Left renal cortex interstitium (tissue), 4 donors: ENCODE measurements at places on chromosomes 3 and 15.

- no peak for DNase-seq
Observed at GRCh38 chr3:161913786-161914389, 417.3 kb downstream of the OTOL1 start.

- no peak for DNase-seq
Observed at GRCh38 chr15:42018306-42019224, 2.3 kb downstream of the PLA2G4E start.

DNA sequence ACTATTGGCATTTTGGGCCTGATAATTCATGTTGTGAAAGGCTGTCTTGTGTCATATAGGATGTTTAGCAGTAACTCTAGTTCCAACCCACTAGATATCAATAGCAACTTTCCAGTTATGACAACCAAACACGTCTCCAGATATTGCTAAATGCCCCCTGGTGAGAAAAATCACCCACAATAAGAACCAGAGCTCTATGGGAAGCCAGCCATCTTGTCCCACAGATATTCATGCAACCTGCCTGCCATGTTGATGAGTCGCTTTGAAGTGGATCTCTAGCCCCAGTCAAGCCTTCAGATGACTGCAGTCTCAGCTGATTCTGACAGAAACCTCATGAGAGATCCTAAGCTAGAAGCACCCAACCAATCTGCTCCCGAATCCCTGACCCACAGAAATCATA is 5.6 kb upstream of the TNIK start:
- no peak for DNase-seq

DNA sequence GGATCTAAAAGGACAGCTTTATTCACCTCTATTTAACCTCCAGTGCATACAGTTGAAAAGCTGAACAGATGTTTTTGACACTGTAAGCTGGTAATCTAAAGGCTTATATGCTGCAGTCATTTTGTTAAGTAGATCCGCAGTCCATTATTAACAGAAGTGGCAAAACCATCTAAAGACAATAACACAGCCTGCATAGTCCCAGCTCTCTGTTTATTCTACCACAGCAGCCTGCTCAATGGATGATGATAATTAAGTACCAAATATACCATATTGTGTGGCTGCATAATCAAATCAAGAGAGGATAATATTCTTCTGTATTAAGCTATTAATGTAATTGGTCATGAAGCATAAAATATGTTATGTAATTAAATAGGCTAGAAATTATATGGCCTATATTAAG is 207.1 kb downstream of the MEIS2 start:
- DNase-seq: no peak

DNA sequence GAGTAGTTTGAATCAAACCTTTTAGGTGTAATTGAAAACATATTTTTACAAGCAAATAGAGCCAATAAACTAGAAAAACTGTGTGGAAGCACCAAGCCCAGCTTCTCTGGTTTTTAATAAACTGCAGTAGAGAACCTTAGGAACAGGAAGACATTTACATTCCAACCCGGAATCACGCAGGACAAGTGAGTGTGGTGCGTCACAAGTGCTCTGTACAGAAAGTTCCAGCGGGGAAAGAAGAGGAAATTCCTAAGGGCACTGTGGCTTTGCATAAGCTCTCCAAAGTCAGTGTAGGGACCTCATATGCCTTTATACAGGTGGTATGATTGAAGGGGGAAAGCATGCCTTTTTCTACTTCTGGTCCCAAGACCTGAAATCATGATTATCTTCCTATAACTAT is 21.6 kb downstream of the COL8A1 start:
- DNase-seq: no peak

GRCh38 chr15:67863442-67863987 is 23.7 kb upstream of the RNU6-1 start:
- no peak for DNase-seq

DNA sequence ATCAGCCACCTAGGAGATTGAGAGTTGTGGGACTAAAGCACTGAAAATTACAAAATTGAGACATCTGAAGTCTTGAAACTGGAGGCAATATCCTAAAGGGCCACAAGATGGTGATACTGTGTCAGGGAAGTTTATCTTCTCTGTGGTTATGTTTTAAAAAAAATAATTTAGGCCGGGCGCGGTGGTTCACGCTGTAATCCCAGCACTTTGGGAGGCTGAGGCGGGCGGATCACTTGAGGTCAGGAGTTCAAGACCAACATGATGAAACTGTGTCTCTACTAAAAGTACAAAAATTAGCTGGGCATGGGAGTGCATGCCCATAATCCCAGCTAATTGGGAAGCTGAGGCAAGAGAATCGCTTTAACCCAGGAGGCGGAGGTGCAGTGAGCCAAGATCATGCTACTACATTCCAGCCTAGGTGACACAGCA is 17.9 kb upstream of the NIT2 start:
- no peak for DNase-seq

- no peak for DNase-seq
Observed at GRCh38 chr3:78497767-78498166, 1270.0 kb downstream of the ROBO1 start.

GRCh38 chr3:157632075-157632474 is 128.9 kb upstream of the VEPH1 start:
- no peak for DNase-seq

DNA sequence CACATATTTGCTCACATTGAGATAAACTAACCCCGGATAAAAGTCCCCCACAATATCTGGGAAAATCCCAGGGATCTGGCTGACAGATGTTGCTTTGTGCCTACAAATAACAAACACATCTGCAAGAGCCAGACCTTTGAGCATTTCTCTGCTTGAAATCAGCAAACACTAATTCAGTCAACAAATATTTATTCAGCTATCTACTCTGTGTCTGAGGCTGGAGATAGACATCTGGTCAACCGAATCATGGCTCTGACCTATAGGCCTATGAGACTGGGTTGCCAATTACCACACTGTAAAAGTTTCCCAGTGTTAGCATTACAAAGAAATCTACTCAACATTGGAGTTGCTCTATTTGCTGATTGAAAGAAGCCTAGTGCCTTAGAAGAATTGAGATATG is 201.1 kb upstream of the CADPS start:
- no peak for DNase-seq

DNA sequence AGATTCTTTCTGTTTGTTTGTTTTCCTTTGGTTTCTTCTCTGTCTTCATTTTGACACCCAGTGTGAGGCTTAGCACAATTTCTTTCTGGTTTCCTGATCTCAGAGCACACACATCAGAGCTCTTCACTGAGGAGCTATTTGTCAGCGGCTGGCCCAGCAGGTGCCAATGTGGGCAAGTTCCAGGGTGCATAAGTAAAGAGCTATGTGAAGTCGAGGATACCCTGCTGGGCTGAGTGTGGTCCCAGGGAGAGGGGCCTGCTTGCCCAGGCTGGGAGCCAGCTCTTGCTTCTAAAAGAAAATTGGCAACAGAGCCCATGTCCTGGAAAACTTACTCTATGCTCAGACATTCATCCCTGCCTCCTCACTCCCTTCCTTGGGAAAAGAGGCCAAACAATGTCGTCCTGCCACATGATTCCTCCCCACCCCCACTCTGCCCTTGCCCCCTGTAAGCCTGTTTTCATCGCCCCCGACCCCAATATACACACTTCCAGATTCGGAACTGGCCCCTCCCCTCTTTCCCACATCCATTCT is 101.2 kb downstream of the ST8SIA2 start:
- no peak for DNase-seq

- DNase-seq: no peak
Observed at GRCh38 chr3:17459470-17459993, 282.9 kb downstream of the TBC1D5 start.

GRCh38 chr3:134625462-134625861 is 25.4 kb downstream of the KY start:
- DNase-seq: no peak

- DNase-seq: no peak
Observed at GRCh38 chr3:123576122-123576521, 8.7 kb downstream of the HACD2 start.

GRCh38 chr3:28218917-28219198 is 22.6 kb upstream of the CMC1 start:
- no peak for DNase-seq

- no peak for DNase-seq
Observed at GRCh38 chr15:48647962-48648361, 2.5 kb upstream of the FBN1 start.

DNA sequence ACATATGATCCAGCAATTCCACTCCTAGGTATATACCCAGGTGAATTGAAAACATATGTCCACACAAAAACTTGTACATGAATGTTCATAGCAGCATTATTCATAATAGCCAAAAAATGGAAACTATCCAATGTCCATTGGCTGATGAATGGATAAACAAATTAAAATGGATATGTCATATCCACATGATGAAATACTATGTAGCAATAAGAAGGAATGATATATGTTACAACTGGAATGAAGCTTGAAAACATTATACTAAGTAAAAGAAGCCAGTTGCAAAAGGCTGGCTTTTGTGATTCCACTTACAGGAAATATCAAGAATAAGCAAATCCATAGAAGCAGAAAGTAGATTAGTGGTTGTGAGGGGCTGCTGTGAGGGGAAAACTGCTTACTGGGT is 33.7 kb downstream of the BNC1 start:
- DNase-seq: no peak

GRCh38 chr3:193211173-193211572 is 29.8 kb upstream of the PLAAT1 start:
- no peak for DNase-seq

DNA sequence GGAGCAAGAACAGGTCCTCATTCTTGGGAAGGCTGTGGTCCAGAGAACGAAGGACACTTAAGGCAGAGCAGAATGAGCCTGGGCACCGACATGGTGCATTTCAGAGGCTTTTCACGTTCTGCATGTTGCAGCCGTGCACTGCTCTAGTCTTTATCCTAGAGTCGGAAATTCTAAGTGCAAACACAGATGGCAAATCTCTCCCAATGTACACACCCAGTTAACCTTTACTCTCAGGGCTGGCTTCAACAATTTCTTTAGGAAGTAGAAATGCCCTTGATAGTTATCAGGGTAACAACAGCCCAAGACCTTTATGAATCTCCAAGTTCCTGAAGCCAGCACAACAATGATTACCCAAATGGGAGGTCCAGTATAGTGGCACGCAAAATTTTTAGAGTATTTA is 39.1 kb upstream of the LRTM1 start:
- no peak for DNase-seq

- DNase-seq: no peak
Observed at GRCh38 chr15:27486683-27487647, 516.0 kb downstream of the GABRG3 start.

- DNase-seq: no peak
Observed at GRCh38 chr3:73637042-73637441, 12.3 kb upstream of the PDZRN3 start.

DNA sequence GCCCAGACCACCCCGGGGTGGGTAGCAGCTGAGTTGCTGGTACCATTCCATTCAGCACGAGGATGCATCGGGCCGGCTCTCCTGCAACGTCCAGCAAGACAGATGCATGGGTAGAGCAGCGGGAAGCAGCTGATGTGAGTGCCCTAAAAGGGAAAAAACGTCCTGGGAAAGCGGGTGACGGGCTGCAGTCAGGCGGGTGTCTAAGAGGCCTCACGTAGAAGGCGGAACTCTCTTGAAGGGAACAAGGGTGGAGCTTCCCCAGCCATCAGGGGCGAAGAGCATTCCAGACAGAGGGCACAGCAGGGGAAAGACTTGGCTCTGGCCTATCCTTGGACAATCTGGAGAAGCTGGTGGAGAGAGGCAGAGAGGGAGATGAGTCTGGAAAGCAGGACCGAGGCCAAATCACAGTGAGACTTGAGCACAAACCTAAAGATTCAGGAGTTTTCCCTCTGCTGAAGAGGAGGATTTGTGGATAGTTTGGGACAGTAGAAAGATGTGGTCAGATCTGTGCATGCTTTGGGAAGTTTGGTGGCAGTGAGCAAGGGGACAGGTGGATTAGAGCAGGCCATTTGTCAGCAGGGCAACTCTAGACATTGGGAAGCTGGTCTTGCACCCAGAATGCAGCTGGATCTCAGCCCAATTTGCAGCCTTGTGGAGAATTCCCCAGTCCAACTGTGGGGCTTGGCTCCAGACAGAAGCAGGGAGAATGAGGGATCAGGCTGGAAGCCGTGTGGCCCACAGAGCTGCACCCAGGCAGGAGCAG is 70.7 kb downstream of the SEMA5B start:
- DNase-seq: no peak

- DNase-seq: no peak
Observed at GRCh38 chr3:16359331-16359730, 94.3 kb downstream of the OXNAD1 start.

DNA sequence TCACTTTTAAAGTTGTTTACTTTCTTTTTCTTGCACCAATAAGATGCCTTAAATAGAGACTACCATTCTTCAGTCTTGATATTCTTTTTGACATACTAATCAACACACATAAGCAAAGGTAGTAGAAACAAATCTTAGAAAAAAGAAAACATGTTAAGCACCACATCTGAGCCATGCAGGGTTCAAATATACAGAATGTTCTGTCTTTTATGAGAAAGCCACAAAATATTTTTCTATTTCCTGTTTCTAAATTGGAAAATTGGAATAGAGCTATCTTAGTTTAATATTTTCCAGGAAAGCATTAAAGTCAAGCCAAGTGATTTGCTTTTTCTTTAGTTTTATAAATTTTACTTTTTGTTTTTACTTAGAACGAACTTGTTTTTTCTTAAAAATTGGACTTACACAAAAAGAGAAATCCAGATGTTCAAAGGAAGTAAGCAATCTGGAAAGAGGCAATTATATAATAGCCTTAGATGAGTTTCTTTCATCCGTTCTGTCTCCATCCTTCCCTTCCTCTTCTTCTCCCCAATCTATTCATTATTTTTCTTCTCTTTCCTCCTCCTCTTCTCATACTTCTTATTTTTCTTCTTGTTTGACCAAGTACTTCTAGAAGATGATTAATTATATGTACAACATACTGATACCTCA is 731.7 kb downstream of the SQOR start:
- DNase-seq: no peak

DNA sequence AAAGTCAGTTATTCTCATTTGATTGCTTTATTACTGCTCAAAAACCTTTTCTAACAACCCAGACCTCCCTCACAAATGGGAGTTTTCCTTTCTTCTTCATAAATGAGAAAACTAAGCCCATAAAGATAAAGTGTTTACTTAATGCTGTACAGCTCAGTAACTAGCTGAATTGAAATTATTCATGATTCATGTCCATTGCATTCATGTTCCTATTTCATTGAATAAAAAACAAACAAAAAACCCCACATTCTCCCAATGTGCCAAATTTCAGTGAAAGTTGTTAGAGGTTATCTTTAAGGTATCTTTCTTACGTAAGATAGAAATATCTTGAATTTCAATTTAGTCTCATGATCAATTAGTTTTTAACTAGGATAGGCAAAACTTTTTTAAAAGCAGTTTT is 2.8 kb downstream of the PLSCR2 start:
- no peak for DNase-seq

GRCh38 chr15:27223179-27223578 is 252.2 kb downstream of the GABRG3 start:
- no peak for DNase-seq

DNA sequence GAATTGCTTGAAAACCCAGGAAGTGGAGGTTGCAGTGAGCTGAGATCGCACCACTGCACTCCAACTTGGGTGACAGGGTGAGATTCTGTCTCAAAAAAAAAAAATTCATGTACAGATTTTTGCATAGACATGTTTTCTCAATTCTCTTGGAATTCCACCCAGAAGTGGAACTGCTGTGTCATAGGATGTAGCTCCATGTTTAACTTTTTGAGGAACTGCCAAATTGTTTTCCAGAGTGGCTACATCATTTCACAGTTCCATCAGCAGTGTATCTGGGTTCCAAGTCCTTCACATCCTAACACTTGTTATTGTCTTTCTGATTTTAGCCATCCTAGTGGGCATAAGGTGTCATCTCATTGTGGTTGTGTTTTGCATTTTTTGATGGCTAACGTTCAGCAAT is 9.9 kb downstream of the CAPN7 start:
- no peak for DNase-seq
